Renal cortical epithelial cell (primary cell): ENCODE measurements at places on chromosomes 3 and 15. TPM values are rescaled to one million over a fixed set of nuclear protein-coding genes. Genes with fewer than 3 reads are reported as not detected.

LZTFL1 gene
- total RNA-seq = 15.5 and 49.4 TPM in 2 replicates

SMCO1 gene
- total RNA-seq = not detected in 2 replicates

GOLGA8N gene
- 0.35 and 2.7 TPM in 2 replicates for total RNA-seq

GPR87 gene
- total RNA-seq = 10.0 and 37.5 TPM in 2 replicates

GNL3 gene
- 113 and 177 TPM in 2 replicates for total RNA-seq

INKA1 gene
- 0.15 and 0.17 TPM in 2 replicates for total RNA-seq

GANC gene
- 20.9 and 22.4 TPM in 2 replicates for total RNA-seq

REC114 gene
- total RNA-seq = not detected in 2 replicates

MEIS2 gene
- 0.52 and 2.6 TPM in 2 replicates for total RNA-seq

STRA6 gene
- 0.45 and 0.69 TPM in 2 replicates for total RNA-seq

LRRC3B gene
- total RNA-seq = not detected in 2 replicates

CYP1A2 gene
- not detected in 2 replicates for total RNA-seq

CCR9 gene
- total RNA-seq = 0.35 TPM in 1 of 2 replicates, not detected in the other

CYP11A1 gene
- 0.20 TPM in 1 of 2 replicates, not detected in the other for total RNA-seq

SERINC4 gene
- 0.05 TPM in 1 of 2 replicates, not detected in the other for total RNA-seq

CNTN4 gene
- 0.15 and 1.0 TPM in 2 replicates for total RNA-seq

SEC22A gene
- total RNA-seq = 42.9 and 74.0 TPM in 2 replicates

RAB5A gene
- total RNA-seq = 87.3 and 105 TPM in 2 replicates

SNTN gene
- not detected in 2 replicates for total RNA-seq

CHDH gene
- 4.9 and 5.2 TPM in 2 replicates for total RNA-seq

PCSK6 gene
- 1.2 and 11.0 TPM in 2 replicates for total RNA-seq

HSPBAP1 gene
- 2.4 and 5.8 TPM in 2 replicates for total RNA-seq

GRM2 gene
- 0.05 TPM in 1 of 2 replicates, not detected in the other for total RNA-seq

GOLGA8S gene
- 0.10 TPM in 1 of 2 replicates, not detected in the other for total RNA-seq

ZPLD1 gene
- total RNA-seq = 58.6 and 74.8 TPM in 2 replicates

IGF2BP2 gene
- total RNA-seq = 33.5 and 65.1 TPM in 2 replicates

NR1I2 gene
- total RNA-seq = 0.20 TPM in 1 of 2 replicates, not detected in the other

FSD2 gene
- total RNA-seq = 0.17 TPM in 1 of 2 replicates, not detected in the other

BCHE gene
- total RNA-seq = 1.9 and 3.5 TPM in 2 replicates

FSTL1 gene
- 740 and 1,387 TPM in 2 replicates for total RNA-seq

ITGA11 gene
- total RNA-seq = under 0.01 and 9.2 TPM in 2 replicates

SPESP1 gene
- total RNA-seq = 0.75 and 4.3 TPM in 2 replicates

CACNA2D2 gene
- 0.17 and 0.55 TPM in 2 replicates for total RNA-seq

CEMIP gene
- total RNA-seq = 0.20 and 0.52 TPM in 2 replicates

DLL4 gene
- total RNA-seq = 0.15 and 0.17 TPM in 2 replicates

SLC22A14 gene
- total RNA-seq = 0.45 TPM in 1 of 2 replicates, not detected in the other

PLA2G4D gene
- not detected in 2 replicates for total RNA-seq

CCDC32 gene
- total RNA-seq = 25.6 and 29.2 TPM in 2 replicates

PROS1 gene
- total RNA-seq = 23.3 and 60.3 TPM in 2 replicates

PIGBOS1 gene
- total RNA-seq = 11.4 and 16.0 TPM in 2 replicates

KBTBD12 gene
- total RNA-seq = 1.2 and 2.2 TPM in 2 replicates

TF gene
- total RNA-seq = under 0.01 TPM in 1 of 2 replicates, not detected in the other

RPP25 gene
- 2.1 and 3.3 TPM in 2 replicates for total RNA-seq

CORO2B gene
- 2.9 and 6.3 TPM in 2 replicates for total RNA-seq

RAB6B gene
- 4.3 and 5.2 TPM in 2 replicates for total RNA-seq

AHSG gene
- total RNA-seq = not detected in 2 replicates

VGLL4 gene
- total RNA-seq = 51.2 and 67.7 TPM in 2 replicates

MUSTN1 gene
- total RNA-seq = not detected in 2 replicates

B3GALNT1 gene
- total RNA-seq = 26.6 and 32.7 TPM in 2 replicates

STT3B gene
- 176 and 183 TPM in 2 replicates for total RNA-seq

TRIM42 gene
- not detected in 2 replicates for total RNA-seq

ZSCAN2 gene
- total RNA-seq = 8.9 and 17.5 TPM in 2 replicates

PP2D1 gene
- total RNA-seq = not detected in 2 replicates

LRRIQ4 gene
- 0.17 TPM in 1 of 2 replicates, not detected in the other for total RNA-seq

C3orf85 gene
- not detected in 2 replicates for total RNA-seq

HGD gene
- total RNA-seq = 27.3 and 91.5 TPM in 2 replicates

ISLR gene
- total RNA-seq = 0.30 TPM in 1 of 2 replicates, not detected in the other
